Testis (tissue), 5 donors: ENCODE measurements at places on chromosomes 3 and 15.

DNA sequence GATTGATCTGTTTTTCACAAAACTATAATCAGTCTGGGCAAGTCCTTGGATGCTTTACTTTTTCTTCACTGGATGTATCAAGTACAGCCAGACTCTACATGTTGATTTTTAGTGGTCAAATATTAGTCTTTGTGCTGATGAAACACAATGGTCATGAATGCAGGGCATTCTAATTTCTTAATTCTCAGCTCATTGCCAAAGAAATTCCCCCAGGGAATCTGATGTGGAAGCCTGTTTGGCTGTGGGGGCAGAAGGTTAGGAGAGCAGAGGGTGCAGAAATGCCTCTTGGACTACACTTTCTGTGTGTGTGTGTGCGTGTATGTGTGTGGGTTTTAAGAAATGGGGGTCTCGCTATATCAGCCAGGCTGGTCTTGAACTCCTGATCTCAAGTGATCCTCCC is 48.7 kb upstream of the HACD2 start:
- no peak overlapping the region for H3K4me3 ChIP-seq
- no peaks in the 10 kb centered on the region for H3K27me3 ChIP-seq
- no peaks in the 10 kb centered on the region for H3K36me3 ChIP-seq
- H3K27ac ChIP-seq = peak overlapping the region; percentile 89
- peaks cover 71% of the 10 kb centered on the region for H3K4me1 ChIP-seq
- DNase-seq = no peak

DNA sequence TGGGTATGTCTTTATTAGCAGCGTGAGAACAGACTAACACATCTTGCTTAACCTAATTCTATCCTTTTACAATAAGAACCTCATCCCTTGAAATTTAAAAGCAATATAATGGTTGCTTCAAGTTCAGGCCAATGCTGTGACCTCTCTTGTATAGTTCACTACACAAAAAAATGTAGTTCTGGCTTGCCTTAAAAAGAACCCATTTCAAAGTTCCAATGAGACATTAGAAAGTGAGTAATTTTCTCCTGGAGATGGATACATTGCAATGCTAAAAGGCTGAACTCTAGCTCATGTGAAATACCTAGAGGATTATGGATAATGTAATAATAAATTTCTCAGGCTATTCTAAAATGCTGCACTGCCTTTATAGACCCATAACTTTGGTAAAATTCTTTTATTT is 47.8 kb downstream of the ATP13A4 start:
- no peaks in the 10 kb centered on the region for H3K36me3 ChIP-seq
- no peak overlapping the region for H3K4me3 ChIP-seq
- DNase-seq = no peak

- no peak overlapping the region for H3K27ac ChIP-seq
- H3K36me3 ChIP-seq = no peaks in the 10 kb centered on the region
- DNase-seq = no peak
- no peaks in the 10 kb centered on the region for H3K27me3 ChIP-seq
- H3K4me1 ChIP-seq = no peaks in the 10 kb centered on the region
These were observed 103.3 kb downstream of the GOLIM4 start for GRCh38 chr3:167992381-167992780.

DNA sequence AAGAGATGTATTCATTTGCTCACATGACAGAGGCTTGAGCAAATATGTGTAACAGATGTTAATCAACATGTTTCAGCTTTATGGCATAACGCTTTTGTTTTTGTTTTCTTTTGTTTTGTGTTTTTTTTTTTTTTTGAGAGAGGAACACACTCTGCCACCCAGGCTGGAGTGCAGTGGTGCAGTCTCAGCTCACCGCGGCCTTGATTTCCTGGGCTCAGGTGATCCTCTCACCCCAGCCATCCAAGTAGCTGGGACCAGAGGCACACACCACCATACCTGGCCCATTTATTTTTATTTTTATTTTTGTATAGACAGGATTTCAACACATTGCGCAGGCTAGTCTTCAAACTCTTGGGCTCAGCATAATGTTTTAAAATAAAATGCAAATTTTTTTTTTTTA is 1504.4 kb upstream of the CADM2 start:
- H3K27ac ChIP-seq = no peak overlapping the region
- no peaks in the 10 kb centered on the region for H3K36me3 ChIP-seq
- no peak overlapping the region for H3K4me3 ChIP-seq
- no peaks in the 10 kb centered on the region for H3K4me1 ChIP-seq
- no peaks in the 10 kb centered on the region for H3K27me3 ChIP-seq

DNA sequence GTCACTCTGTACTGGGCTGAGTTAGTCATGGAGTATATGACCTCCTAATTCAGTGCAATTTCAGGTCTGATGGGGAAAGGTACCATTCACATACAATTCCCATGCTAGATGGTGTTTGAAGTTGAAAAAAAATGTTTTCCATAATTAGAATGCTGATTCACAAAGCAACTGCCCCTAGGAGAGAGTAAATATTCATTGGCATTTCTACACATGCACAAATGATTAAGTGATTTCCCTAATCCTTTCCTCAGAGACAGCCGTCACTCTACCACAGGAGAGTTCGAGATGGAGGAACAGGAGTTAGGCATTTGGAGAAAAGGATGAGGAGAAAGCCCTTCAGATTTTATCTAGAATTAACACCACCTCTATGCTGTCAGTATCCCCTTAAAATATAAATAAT is 32.5 kb downstream of the GADL1 start:
- no peaks in the 10 kb centered on the region for H3K36me3 ChIP-seq
- DNase-seq = no peak

GRCh38 chr3:32076566-32076965 is 29.9 kb upstream of the GPD1L start:
- H3K36me3 ChIP-seq = no peaks in the 10 kb centered on the region
- no peak for DNase-seq
- H3K4me1 ChIP-seq = no peaks in the 10 kb centered on the region
- no peaks in the 10 kb centered on the region for H3K27me3 ChIP-seq

DNA sequence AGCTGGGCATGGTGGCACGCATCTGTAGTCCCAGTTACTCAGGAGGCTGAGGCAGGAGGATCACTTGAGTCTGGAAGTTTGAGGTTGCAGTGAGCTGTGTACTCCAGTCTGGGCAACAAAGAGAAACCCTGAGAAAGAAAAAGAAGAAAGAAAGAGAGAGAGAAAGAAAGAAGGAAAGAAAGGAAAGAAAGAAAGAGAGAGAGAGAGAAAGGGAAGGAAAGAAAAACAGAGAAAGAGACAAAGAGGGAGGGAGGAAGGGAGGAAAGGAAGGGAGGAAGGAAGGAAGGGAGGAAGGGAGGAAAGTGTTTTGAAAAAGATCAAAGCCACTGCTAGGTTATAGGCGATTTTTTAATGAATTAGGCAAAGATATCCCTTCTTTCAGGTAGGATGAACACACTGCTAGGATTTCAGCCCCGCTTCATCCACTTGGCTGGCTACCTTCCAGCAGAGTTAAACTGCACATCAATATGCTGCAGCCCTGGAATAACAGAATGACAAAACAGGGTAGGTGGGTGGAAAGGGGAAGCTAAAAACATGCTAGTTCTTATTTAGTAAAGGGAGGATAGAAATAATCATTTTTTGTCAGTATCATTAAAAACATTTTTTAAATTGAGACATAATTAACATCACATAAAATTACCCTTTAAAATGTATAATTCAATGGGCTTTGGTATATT is 12.8 kb upstream of the PPARG start:
- H3K27ac ChIP-seq = no peak overlapping the region
- no peaks in the 10 kb centered on the region for H3K36me3 ChIP-seq

GRCh38 chr3:183108470-183108869 is 9.2 kb upstream of the MCCC1 start:
- no peaks in the 10 kb centered on the region for H3K27me3 ChIP-seq
- DNase-seq = no peak
- H3K27ac ChIP-seq = no peak overlapping the region
- H3K4me1 ChIP-seq = no peaks in the 10 kb centered on the region
- no peak overlapping the region for H3K4me3 ChIP-seq

GRCh38 chr3:170356596-170357175 is 829 bp upstream of the SKIL start:
- H3K27me3 ChIP-seq = no peaks in the 10 kb centered on the region
- H3K4me1 ChIP-seq = peaks cover 24% of the 10 kb centered on the region
- peak overlapping the region; percentile 73 for H3K27ac ChIP-seq
- peak; percentile 78 for DNase-seq
- H3K4me3 ChIP-seq = peak overlapping the region; percentile 94

DNA sequence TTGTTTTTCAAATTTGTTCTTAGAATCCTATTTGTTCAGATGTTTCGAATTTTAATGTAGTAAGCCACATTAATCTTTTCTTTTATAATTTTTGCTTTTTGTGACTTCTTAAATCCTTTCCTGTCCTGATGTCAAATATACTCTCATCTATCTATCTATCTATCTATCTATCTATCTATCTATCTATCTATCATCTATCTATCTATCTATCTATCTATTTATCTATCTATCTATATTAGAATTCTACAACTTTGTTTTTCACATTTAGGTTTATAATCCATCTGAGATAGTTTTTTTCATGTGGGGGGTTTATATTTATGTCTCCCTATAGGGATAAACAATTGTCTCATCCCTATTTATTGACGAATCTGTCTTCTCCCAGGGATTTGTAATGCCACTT is 32.1 kb downstream of the CTXND1 start:
- no peak overlapping the region for H3K4me3 ChIP-seq
- H3K27ac ChIP-seq = no peak overlapping the region
- no peak for DNase-seq
- H3K27me3 ChIP-seq = no peaks in the 10 kb centered on the region
- H3K4me1 ChIP-seq = no peaks in the 10 kb centered on the region

DNA sequence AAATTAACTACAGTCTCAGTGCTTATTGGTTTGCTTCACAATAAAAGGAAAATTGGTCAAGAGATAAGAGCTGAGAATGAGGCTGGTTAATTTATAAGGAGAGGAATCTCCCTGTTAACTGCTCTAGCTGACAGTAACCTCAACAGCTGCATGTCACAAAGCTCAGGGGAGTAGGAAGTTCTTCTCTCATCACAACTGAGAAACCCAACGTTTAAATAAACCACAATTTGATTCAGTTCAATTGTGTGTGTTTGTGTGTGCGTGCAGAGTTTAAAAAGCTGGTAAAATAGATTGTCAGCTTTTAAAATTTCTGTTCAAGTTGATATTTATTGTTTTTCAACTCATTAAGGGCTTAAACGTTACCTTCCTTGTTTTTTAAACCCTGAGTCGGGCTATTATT is 3.5 kb upstream of the TGFBR2 start:
- no peak overlapping the region for H3K4me3 ChIP-seq
- no peak for DNase-seq
- H3K27me3 ChIP-seq = no peaks in the 10 kb centered on the region
- no peak overlapping the region for H3K27ac ChIP-seq
- H3K36me3 ChIP-seq = no peaks in the 10 kb centered on the region
- H3K4me1 ChIP-seq = no peaks in the 10 kb centered on the region

GRCh38 chr3:119924111-119925094 is 142.5 kb downstream of the NR1I2 start:
- H3K27me3 ChIP-seq = no peaks in the 10 kb centered on the region
- no peaks in the 10 kb centered on the region for H3K36me3 ChIP-seq
- H3K27ac ChIP-seq = no peak overlapping the region
- DNase-seq = no peak
- H3K4me3 ChIP-seq = no peak overlapping the region

- no peak for DNase-seq
- H3K36me3 ChIP-seq = no peaks in the 10 kb centered on the region
- H3K4me1 ChIP-seq = peaks cover 11% of the 10 kb centered on the region
- H3K27me3 ChIP-seq = no peaks in the 10 kb centered on the region
- no peak overlapping the region for H3K27ac ChIP-seq
These were observed 5.1 kb upstream of the FLNB start for GRCh38 chr3:58003093-58003492.

DNA sequence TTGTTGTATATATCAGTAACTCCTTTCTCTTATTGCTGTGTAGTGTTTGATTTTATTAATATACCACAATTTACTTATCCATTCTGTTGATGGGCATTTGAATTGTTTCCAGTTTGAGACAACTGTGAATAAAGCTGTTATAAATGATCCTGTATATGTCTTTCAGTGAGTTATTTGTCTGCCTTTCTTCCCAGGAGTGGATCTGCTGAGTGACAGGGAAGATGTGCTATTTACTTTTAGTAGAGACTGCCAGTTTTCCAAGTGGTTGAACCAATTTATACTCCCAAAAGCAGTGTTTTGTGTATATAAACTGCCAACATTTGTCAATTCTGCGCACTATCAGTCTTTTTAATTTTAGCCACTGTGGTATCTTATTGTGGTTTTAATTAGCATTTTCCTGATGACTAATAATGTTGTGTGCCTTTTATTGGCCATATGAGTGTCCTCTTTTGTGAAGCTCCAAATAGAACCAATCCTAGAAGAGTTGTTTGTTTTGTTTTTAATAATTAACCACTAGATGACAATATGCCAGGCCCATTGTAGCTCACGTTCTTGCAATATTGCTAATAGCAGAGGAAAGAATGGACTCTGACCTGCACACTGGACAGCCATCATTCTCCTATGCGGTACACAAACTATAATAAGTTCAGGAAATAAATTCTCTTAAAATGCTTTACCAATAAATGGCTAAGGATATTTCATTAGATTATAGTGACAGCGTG is 25.3 kb downstream of the TRANK1 start:
- no peak overlapping the region for H3K4me3 ChIP-seq
- no peak overlapping the region for H3K27ac ChIP-seq
- no peaks in the 10 kb centered on the region for H3K36me3 ChIP-seq
- no peaks in the 10 kb centered on the region for H3K4me1 ChIP-seq
- no peaks in the 10 kb centered on the region for H3K27me3 ChIP-seq
- no peak for DNase-seq

DNA sequence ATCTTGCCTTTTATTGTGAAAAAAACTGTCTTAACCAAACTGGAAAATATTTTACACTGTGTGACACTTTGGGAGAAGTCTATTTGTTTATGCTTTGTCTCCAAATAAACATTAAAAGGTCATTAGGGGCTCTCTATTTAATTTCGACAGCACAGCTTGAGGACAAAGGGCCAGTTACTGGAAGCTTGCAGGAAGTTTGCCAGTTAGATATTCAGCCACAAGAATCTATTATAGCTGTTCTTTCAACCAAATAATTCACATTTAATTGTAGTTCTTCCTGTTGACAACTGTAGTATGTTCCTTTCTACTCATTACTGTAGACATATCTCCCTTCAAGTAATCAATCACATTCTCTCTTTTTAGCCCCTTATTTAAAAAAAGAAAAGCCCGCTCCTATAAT is 6.1 kb downstream of the CP start:
- H3K27ac ChIP-seq = no peak overlapping the region
- H3K27me3 ChIP-seq = no peaks in the 10 kb centered on the region
- H3K4me3 ChIP-seq = no peak overlapping the region
- no peaks in the 10 kb centered on the region for H3K4me1 ChIP-seq

DNA sequence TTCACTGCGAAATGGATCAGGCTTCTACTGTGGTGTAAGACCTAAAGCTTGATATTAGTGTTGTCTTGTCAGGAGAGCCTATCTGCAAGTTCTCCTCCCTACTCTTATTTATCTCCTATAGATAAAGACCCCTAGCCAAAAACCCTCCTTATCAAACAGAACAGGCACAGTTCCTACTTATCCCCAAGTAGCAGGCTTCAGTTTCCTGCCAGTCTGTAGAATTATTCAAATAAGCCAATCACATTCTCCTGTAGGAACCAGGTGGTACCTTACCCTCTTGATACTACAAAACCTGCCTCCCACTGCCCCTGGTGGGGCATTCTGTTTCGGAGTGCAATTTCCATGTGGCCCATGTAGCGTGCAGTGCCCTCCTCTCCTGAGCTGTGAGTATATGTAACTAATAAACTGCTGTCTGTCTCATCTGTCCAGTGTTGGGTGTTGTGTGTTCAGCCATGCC is 28.7 kb downstream of the HDGFL3 start:
- no peak overlapping the region for H3K4me3 ChIP-seq
- H3K27ac ChIP-seq = no peak overlapping the region
